ENCODE measurements at places on chromosomes 3 and 15.
A peak's percentile ranks its signal among the peaks of the same experiment; 100 is the strongest.

DNA sequence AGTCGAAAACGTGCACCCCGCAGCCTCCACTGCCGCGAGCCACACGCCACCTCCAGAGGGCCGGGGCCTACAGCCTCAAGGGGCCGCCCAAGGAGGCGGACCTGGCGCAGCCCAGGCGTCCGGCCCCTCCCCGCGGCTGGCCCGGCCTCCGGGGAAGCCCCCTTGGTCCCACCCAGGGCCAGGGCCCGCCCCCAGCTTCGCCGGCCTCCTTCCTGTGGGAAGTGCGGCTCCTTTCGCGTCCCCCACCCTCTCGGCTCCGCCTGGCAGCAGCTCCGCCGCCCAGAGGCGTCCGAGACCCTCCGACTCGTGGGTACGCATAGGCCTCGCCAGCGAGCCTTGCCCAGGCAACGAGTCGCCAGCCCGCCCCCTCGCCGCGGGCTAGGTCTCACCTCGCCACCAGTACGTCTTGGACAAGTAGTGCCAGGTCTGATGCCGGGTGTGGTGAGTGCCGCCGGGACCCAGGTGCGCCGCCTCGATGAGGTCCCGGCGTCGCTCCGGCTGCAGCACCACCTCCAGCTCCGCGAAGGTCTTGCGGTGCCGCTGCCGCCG is 642 bp downstream of the ZBTB11 start:
- peak; percentile 90 for DNase-seq

DNA sequence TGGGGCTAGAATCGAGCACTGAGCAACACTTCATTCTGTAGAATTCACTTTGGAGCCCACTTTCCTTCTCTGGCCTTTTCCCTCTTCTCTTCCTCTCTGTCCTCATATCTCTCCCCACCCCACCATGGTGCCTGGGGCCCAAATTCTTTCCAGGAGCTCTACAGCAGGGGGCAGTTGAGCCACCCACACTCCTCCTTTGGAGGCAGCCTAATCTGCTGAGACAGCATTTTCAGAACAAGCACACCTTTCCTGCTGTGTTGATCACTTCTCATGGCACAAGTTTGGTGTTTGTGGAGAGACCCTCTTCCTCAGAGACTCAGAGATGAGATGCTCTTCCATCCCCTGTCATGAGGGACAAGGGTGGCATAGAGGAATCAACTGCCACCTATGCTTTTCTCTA is 52.0 kb upstream of the PRR23C start:
- DNase-seq = no peak

DNA sequence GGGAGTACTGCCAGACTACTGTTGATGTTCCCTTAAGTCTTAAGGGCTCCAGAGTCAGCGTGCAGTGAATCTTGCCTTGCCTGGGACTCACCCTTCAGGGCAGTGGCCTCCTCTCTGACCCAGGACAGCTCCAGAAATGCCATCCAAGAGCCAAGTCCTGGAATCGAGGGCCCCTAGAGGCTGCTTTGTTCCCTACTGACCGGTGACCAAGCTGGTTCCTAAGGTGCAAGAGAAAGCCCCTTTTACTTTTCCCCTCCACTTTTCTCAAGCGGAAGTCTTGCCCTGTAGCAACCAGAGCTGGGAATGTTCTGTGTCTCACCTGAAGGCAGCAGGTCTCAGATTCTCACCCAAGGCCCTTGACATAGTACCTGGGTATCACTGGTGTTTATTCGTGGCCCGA is 238.0 kb downstream of the DOCK3 start:
- no peak for DNase-seq

GRCh38 chr3:28151608-28152228 is 89.7 kb upstream of the CMC1 start:
- no peak for DNase-seq

DNA sequence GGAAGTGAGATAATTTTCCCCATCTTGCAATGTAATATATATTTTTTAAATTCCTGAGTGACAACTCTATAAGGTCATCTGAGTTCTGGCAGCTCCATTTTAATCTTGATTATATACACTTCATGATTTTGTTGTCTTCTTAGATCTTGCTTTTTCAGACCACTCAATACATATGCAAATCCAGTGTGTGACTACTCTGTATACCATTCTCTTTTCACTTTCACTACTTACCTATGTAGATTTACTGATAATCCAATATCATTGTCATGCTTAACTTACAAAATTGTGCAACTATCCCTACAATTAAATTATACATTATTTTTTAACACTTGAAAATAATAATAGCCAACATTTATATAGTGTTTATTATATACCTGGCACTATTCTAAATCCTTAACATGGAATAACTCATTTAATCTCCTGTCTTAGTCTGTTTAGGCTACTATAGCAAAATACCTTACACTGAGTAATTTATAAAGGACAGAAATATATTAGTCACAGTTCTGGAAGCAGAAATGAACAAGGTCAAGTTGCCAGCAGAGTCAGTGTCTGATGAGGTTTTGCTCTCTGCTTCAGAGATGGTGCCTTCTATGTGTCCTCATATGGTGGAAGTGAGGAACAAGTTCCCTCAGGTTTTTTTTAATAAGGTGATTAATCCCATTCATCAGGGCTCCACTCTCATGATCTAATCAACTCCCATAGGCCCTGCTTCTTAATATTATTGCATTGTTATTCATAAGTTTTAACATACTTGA is 338.5 kb downstream of the TUSC7 start:
- DNase-seq = no peak

- no peak for DNase-seq
Measured at GRCh38 chr3:146543461-146544001, 876 bp downstream of the PLSCR1 start.

- no peak for DNase-seq
Measured at GRCh38 chr15:98722209-98722608, 73.9 kb downstream of the IGF1R start.

- DNase-seq = no peak
Measured at GRCh38 chr15:58875343-58875742, 58.1 kb downstream of the SLTM start.

- no peak for DNase-seq
Measured at GRCh38 chr15:59591356-59591755, 20.2 kb upstream of the GCNT3 start.
